SW480 (cell line): ENCODE measurements at places on chromosomes 13 and 19.
A peak's percentile ranks its signal among the peaks of the same experiment; 100 is the strongest.

- DNase-seq, result no peak
Measured at GRCh38 chr19:7395360-7396066, 46.8 kb downstream of the ARHGEF18 start.

DNA sequence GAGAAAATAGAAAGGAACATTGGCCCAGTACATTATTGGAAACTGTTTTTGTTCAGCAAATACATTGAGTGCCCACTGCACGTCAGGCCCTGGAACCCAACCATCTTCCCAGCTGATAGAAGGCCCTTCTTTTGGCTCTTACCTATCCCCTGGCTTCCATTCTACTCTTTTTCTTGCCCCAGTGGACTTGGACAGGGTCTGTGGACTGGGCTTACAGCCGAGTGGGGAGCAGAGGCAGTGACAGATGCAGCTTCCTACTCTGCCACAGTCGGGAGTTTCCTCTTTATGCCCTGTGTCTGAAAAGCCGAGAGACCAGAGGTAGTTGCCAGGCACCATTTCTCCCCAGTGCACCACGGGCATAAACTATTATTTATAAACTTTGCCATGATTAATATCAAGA, 70.4 kb downstream of the ARHGAP35 start:
- no peak for DNase-seq

- peak; percentile 73 for DNase-seq
Measured at GRCh38 chr13:21175656-21176214, 617 bp downstream of the SKA3 start.

- DNase-seq, result no peak
Measured at GRCh38 chr19:6424195-6424938, at the start of gene KHSRP. Gene KHSRP, minus strand, starts transcription at chr19:6424811. Its CDS starts 110 bp downstream, at chr19:6424701.

DNA sequence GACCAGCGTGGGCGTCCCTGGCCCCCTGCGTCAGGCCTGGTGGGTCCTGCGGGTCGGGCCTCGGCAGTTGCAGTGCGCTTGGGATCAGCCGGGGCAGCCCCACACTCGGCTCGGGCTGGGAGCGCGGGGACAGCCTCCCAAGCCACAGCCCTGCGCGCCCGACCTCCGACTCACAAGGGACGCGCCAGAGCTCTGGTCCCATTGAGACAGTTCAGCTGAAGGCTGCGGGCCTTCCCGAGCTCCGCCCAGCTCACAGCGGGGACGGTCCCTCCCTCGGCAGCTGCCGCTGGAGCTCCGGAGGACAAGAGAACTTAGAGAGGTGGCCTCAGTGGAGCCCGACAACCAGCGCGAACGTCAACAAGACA, 45.7 kb upstream of the ZNF730 start:
- DNase-seq, result no peak

GRCh38 chr19:56671613-56671994, at the start of gene ZNF835:
Gene ZNF835, minus strand, starts transcription at chr19:56671757. Its CDS starts 6,559 bp downstream, at chr19:56665198.
- DNase-seq, result no peak

GRCh38 chr19:51735759-51736449, 12.1 kb upstream of the HAS1 start:
- DNase-seq, result peak; percentile 29

DNA sequence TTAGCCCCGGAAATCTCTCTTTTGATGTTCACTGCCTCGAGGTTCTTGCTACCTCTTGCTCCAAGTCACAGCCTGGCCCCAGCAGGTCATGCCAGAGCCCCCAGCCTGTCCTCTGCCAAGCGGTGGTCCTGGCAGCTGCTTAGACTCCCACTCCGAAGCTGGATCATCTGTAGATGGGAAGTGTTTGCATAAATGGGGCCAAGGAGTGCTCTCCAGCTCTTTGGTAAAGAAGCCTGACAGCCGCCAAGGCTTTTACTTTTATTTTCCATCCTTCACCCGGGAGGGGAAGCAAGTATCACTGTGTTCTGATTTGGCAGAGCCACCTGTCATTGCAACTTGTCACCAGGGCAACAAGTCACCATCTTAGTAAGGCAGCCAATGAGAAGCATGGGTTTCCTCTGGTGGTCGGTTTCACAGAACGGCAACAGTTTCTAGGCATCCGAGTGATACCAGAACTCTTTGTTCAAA, 10.6 kb upstream of the RETN start:
- DNase-seq, result no peak

DNA sequence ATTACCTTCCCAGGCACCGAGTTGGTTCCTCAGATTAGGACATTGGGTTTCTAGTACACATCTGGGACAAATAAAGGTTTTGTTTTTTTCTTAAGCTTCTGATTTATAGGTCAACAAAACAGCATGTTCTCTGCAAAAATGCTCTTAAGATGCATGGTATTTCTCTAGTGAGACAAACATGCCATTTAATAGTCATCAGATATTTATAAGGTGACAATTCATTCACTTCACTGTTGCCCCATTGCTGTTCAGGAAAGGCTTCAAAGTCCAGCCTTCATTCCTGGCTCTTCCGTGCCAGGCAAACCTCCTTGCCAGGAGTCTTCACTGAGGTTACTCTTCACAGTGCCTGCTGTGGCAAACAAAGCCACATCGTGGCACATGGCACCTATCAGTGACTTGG, 156.3 kb upstream of the FNDC3A start:
- no peak for DNase-seq

DNA sequence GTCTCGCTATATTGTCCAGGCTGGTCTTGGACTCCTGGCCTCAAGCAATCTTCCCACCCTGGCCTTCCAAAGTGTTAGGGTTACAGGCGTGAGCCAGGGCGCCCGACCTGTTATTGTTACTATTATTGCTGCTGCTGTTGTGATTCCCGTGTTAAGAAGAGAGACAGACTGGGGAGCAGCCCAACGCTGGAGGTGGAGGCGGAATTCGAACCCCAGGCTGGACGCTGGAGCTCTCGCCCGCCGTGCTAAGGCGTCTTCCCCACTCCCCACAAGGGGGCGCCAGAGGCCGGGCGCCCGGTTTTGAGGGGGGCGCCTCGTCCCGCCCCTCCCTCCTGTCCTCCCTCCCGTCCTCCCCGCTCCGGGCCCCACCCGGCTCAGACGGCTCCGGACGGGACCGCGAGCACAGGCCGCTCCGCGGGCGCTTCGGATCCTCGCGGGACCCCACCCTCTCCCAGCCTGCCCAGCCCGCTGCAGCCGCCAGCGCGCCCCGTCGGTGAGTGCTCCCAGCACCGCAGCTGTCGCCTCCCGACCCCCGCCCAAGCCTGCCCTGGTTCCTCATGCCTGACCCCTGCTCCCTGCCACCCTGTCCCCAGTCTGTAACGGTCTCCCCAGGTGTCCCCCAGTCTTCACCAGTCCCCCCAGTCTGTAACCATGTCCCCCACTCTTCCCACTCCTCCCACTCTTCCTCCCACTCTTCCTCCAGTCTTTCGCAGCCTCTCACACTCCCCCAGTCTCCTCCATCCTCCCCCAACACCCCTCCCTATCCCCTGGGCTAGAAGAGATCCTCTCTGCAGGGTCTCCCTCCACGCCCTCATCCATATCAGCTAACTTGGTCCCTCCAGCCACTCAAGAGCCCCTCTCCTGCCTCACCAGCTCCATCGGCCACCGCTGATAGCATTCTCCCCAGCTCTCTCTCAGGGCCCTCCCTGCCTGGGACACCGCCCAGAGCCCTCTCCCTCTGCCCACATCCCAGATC, at the start of gene EHD2:
TSS of gene EHD2 (plus strand) at position 377 of the 976 bp plus-strand sequence. CDS start 3,191 bp downstream, outside the sequence.
- DNase-seq, result no peak

GRCh38 chr13:90740099-90740498, 607.4 kb upstream of the MIR17HG start:
- DNase-seq, result no peak

GRCh38 chr13:26847281-26847680, 86.7 kb upstream of the GPR12 start:
- no peak for DNase-seq

DNA sequence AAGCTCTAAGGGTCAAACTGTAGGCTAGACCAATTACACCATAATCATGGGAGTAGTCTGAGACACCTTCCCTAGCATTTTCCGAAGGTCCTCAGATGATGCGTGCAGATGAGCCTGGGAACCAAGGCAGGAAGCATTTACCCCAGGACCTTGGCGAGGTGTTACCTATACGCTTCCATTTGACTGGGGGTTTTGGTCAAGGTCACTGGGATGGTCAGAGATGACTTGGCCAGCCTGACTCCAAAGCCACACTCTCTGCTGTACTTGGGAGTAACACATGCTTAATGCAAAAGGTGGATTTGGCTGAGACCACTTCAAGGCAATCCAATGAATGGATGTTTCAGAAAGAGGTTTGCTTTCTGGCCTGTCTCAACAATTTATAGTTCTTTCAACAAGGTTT, 98.9 kb upstream of the IRS2 start:
- no peak for DNase-seq

GRCh38 chr13:33403807-33404362, 118.3 kb upstream of the STARD13 start:
- DNase-seq, result no peak

- DNase-seq, result no peak
Measured at GRCh38 chr19:8144273-8144995, 5.0 kb downstream of the FBN3 start.

- no peak for DNase-seq
Measured at GRCh38 chr19:51367255-51367564, 1.0 kb upstream of the ETFB start.

DNA sequence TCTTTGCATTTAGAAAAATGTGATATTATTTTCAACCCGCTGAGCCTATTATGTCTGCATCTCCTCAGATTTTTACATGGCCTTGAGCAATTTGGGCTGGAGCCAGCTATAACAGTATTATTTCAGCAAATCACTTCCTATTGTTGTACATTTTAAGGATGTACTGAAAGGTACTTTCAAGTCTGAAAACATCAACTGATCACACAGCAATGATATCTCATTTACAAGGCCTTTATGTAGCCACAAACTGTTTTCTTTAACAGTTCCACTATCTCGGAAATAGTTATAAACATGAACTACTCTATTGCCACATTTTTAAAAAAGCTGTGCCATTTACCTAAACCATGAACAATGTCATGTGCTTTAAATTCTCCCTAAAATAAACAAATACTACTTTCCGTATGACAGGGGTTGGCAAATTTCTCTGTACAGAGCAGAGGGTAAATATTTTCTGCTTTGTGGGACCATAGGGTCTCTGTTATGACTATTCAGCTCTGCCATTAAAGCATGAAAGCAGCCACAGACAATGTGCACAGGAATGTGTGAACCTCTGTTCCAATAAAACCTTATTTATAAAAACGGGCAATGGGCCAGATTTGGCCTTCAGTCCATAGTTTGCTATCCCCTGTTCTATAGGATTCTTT, 560.4 kb downstream of the GPC6 start:
- no peak for DNase-seq

DNA sequence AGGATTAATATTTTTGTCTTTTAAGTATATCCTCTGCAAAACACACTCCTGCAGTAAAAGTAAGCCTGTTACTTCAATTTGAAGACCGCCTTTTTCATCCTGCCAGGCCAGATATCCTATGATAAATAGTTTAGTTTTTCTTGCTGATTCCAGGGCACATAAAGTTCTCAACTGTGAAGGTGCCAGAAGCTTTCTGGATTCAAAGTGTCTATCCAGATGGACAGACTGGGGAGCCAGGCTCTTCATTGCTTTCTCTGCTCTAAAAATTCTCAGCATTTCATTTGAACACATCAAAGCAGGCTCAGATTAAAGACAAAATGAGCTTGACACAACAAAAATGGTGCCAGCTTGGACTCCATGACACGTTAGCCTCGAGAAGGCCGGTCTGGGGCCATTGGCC, 53.6 kb upstream of the UBL3 start:
- DNase-seq, result no peak

DNA sequence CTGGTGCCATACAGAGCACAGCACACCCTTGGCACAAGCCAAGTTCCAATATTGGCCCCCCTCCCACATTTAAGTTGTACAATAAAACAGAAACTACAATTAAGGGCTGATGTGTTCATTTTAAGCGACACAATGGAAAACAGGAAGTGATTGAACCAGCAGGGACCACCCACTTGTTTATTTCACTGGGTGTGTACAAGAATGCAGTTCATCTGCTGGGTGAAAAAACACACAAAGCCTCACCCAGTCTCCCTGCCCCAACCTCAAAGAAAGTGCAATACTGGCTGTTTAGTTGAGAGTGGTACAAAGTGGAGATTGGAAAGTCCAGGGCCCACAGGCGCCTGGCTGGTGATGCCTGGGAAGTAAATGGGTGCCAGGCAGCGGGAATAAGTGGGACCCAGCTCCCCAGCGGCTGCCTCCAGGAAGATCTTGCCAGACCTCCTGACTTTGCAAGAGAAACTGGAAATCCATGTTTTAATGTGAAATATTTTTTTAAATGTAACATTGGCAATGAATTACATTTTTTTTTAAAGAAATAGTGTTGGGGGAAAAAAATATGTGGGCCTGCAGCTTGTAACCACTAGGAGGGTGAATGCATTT, 322.1 kb downstream of the ZNF536 start:
- DNase-seq, result peak; percentile 20

DNA sequence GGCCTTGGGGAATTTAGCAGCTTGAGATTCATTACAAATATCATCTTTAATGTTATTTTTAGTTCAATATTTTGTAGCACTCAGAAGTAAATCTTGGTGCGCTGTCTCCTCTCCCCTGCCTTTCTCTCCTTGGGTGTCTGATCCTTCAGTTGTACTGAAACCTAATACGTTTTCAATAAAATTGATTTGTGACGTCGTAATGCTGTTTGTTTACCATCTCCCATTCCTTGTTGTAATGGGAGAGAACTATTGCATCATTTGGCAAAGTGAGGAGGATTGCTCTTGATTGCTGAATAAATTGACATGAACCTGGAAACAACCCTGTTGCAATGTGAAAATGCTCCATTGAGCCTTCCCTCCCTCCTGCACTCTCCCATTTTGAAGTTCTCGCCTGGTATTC, 43.2 kb upstream of the TSHZ3 start:
- DNase-seq, result no peak

DNA sequence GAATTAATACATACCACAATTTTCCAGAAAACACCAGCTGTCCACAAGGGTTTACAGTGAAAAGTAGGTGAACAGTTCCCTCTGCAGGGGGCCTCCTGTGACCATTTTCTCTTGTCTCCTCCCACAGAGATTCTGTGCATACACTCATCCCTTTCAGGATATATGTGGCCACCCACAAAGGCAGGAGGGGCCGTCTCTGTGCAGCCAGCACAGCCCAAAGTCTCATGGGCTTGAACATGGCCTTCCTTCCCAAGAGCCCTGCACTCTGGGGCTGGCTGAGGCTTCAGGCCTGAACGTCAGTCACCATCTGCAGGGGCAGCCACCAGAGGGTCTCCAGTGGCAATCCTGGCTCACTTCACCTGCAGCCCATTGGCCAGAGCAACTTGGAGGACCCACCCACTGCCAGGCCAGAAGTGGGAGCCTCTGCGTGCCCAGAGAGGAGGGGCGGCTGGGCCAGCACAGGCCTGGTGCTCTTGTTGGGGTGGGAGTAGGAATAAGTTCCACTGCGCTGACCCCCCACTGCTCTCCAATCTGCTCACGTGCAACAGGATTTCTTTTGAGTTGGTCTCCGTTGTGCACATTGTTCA, 25.1 kb downstream of the TMEM161A start:
- DNase-seq, result peak; percentile 65

GRCh38 chr19:18742838-18743783, 48.0 kb downstream of the COMP start:
- DNase-seq, result no peak

- DNase-seq, result no peak
Measured at GRCh38 chr13:44519642-44520041, 56.5 kb downstream of the TSC22D1 start.

- no peak for DNase-seq
Measured at GRCh38 chr19:48654299-48655059, 8.5 kb upstream of the CA11 start.

- DNase-seq, result peak; percentile 73
Measured at GRCh38 chr13:43132257-43132656, 108.9 kb downstream of the DNAJC15 start.

- peak; percentile 92 for DNase-seq
Measured at GRCh38 chr19:44684892-44685863, 13.8 kb upstream of the CEACAM16 start.
